Urinary bladder (tissue), 4 donors: ENCODE measurements at places on chromosomes 5 and 9. TPM values are rescaled to one million over a fixed set of nuclear protein-coding genes. Genes with fewer than 3 reads are reported as not detected.

DNA sequence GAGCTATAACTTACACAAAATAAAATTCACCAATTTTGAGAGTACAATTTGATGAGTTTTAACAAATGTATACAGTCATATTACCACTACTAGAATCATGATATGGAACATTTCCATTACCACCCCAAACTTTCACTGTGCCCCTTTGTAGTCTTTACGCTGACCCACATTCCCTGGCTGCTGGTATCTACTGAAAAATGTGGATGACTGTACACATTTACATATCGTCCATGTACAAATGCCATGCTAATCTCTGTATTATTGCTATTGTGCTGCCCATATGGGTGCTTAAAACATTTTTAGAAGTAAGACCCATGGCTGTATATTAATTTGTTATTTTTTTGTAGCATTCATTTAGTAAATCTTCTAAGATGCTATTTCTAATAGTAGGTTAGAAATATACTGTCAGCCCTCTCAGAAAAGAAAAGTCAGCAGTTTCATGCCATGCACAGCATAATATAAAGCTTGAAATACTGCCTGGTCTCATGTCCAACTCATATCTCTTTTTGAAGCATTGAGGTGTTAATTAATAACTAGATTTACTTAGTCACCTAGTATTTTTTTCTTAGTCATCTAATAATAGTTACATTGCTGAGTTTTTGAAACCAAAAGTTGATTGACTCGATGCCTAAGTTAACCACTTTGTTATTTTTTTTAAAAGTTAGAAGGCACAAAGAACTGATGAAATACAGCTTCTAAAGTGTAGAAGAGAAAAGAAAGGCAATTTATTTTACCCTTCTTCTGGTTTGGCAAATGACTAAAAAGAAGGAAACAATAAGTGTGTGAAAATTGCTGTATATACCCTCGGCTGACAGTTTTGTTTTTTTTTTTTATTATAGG, 188.3 kb upstream of the MEF2C start:
- DNase-seq, result no peak

DNA sequence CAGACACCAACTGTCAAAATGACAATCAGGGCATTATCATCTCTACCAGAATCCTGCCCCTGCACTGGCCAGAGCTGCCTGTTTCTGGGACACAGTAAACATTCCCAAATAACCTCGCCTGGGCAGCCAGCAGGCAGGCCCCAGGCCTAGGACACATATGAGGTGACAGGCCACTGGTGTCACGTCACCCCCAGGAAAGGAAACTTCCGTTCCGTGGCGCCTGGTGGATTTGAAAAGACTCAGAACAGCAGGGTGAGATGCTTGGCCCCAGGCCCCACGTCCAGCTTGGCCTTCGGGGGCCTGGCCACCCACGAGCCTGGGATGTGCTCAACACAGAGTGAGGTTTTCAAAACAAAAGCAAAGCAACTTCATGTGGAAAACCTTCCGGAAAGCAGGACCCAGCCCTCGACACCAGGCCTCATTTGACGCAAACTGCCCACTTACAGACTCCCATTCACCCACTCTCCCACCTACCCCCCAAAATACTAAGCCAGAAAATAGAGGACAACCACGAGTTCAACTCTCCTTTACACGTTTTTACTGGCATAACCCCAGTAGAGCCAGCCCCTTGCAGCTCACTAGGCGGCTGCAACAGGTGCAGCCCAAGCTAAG, 1.2 kb downstream of the SEMA4D start:
- DNase-seq, result no peak

- DNase-seq, result no peak
These were observed 219.2 kb downstream of the PAPPA start for GRCh38 chr9:116372786-116373185.

DNA sequence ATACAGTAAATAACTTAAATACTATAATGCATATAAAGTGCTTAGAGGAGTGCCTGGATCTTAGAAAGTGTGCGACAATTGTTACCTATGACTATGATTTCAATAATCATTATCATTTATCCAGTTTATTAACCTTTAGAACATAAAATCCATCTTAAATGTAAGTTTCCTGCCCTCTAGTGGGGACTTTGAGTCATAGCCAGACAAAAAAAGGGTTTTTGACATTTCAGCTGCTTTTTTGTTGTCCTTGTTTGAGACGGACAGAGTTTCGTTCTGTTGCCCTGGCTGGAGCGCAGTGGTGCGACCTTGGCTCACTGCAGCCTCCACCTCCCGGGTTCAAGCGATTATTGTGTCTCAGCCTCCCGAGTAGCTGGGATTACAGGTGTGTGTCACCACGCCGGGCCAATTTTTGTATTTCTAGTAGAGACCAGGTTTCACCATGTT, 9.7 kb upstream of the C9orf152 start:
- no peak for DNase-seq

- no peak for DNase-seq
These were observed 16.7 kb downstream of the CXXC5 start for GRCh38 chr5:139664727-139665351.

DNA sequence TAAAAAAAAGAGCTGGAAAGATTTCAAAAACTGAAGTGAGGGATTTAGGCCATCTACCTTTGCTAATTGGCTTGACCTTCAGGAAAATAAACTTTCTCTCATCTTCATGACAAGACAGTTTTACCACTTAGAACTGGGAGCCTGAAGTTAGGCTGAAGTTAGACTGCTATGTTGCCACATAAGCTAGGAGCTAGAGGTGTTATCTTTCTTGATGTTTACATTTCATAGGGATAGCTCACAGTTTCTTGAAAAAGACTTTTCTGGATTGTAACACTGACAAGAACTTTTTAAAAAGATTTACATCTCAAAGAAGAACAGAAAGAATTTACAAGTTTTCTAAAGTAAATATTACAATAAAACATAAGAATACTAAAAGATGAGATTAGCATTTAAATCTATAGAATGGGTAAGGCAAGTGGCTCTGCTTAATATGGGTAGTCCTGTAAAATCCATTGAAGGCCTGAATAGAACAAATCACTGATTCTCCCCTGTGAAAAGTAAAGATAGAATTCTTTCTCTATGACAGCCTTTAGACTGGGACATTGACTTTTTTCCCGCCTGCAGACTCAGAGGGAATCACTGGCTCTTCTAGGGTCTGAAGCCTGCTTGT, 1665.4 kb upstream of the CDH9 start:
- DNase-seq, result no peak

DNA sequence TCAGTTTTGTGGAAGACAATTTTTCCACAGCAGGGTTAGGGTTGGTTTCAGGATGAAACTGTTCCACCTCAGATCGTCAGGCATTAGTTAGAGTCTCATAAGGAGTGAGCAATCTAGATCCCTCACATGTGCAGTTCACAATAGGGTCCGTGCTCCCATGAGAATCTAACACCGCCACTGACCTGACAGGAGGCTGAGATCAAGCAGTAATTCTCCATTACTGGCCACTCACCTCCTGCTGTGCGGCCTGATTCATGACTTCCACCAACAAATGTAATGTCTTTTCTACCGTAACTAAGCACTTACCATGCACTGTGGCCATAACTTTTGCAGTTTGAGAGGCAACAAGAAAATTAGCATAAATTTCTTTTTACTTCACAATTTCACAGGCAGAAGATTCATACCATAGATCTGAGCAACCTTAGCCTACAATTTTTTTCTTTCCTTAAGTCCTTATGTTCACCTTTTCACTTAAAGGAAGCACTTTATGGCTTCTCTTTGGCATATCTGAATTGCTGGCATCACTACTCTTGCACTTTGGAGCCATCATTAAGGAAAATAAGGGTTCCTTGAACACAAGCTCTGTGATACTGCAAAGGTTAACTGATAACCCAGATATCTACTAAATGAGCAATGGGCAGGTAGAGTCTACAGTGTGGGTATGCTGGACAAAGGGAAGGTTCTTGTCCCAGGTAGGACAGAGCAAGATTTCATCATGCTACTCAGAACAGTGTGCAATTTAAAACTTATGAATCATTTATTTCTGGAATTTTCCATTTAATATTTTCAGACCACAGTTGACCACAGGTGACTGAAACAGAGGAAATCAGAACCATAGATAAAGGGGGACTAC, 83.0 kb upstream of the IFNK start:
- DNase-seq, result no peak

DNA sequence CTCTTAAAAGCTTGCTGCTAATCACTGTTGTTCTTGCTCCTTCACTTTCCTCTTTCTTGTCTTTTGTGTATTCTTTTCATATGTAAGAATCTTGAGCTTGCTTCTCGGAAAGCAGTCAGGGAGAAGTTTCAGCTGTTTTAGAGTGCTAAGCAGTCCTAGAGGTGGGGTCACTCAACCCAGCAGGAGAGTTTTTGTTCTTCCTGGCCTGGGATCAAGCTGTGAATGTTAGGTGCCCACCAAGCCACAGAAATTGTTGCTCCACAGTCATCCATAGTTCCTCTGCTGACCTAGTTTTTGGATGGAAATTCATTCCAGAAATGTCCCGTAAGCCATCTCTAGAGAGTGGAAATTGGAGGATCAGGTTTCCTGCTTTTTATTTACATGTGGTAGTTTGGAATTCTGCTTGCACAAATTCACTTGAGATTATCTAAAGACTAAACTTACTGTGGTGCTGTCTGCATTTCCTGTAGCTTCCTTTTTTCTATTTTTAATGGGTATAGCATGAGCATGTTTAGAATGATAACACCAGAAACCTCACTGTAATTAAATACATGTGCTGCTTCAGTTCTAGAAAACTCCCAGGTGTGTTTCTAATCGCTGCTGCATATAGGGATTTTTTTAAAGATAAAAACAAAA, 108.7 kb downstream of the MAST4 start:
- DNase-seq, result no peak

GRCh38 chr5:96683392-96683791, 21.2 kb downstream of the CAST start:
- DNase-seq, result no peak

- no peak for DNase-seq
These were observed 41.9 kb upstream of the SPATA31C2 start for GRCh38 chr9:88180081-88180765.

DNA sequence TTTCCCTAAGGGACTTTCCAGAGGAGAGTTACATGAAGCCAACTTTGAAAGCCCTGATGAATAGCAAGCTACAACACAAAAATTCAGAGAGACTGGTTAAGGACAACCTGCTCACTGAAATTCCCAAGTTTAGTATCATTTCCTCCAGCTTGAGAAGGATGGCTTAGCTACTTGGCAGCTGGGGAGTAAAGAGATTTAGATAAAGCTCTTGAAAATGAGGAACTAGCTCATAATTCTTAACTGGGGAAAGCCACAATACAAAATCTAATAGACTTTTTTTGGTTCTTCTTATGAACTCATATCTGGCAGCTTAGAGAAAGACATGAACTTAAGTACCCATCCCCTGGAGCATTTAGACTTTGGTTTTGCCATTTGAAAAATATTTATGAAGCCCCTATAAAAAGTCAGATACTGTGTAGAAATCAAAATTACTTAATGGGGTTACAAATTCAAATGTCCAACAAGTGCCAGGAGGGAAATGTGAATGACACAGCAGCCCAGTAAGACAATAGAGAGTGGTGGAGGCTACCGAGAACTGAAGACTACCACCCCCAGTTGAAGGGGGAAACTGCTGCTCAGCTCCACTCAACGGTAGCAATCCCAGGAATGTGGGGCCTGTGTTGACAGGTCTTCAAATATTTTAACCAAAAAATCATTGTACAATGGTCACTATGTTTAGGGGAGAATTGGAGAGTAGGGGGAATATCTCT, 79.4 kb upstream of the ADRB2 start:
- no peak for DNase-seq

- no peak for DNase-seq
These were observed 737.3 kb downstream of the MTRR start for GRCh38 chr5:8606231-8606630.

DNA sequence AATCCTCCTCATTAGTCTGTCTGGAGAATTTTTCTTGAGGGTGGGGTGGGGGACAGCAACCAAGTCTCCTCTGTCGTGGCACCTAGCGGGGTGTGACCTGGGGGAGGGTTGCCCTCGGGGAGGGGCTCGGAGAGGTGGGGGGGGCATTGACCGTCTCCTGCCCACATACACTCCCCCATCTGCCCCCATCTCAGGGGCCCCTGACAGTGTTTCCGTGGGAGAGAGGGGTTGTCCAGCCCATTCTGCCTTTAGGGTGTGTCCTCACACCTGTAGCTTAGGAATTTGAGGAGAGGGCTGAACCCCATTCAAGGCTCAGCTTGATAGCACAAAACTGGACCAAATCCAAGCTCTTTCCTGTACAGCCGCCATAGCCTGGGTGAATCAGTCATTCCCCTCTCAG, 5.9 kb upstream of the CXXC5 start:
- no peak for DNase-seq

DNA sequence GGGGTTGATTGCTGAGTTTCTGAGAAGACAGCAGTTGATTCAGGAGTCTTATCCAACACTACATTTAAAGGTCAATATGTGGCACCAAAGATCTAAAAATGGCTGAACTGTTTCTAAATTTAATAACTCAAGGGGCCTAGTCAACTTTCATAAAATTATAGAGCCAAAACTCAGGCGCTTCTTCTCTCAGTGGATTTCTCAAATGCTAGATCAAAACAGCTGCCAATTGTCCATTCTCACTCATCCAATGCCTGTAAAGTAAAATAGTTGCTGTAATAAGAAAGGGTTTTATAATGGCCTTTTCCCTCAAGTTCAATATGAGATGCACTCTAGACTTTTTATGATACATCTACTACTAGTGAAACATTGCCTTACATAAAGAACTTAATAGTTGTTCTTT, 26.5 kb downstream of the ADAMTSL1 start:
- DNase-seq, result no peak

- DNase-seq, result no peak
These were observed 103.2 kb downstream of the MCTP1 start for GRCh38 chr5:95181644-95182043.

DNA sequence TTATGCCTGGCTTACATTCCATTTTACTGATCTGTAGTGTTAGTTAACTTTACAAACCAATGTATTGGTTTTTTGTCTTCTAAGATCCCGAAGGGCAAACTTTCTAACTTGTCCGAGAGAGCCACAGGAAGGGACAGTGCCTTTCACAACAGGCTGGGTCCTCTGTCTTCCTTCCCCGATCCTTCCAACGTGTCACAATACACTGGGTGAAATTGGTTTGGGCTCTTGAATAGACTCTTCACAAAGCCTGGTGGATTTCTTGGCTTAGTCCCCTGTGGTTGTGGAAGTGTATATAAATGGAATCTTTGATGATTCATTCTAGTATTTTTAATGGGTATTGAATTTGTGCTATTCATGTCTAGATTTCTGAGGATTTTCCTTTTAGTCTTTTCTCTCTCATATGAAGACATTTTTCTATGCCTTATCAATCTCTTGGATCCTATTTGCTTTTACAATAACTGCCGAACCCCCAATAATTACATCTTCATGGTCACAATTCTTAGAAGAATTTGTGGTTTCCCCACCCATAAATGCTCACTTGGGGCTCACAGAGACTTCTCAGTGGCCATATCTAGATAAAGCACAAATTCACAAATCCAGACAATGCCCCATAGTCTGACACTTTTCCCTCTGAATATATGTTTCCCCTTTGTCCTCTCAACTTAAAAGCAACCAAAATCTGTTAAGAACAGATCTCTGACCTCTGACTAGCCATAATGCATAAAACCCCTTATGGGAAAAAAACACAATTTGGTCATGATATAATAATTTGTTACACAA, 107.7 kb downstream of the MTRR start:
- no peak for DNase-seq

GRCh38 chr9:74765481-74765971, 122.2 kb downstream of the TRPM6 start:
- no peak for DNase-seq

Gene C5orf63
- polyA plus RNA-seq, result 1.2 TPM

Gene CYSRT1
- polyA plus RNA-seq, result 0.71 TPM

Gene SLC34A3
- polyA plus RNA-seq, result 0.05 TPM

Gene FOXD4L5
- polyA plus RNA-seq, result not detected

Gene SPINK13
- polyA plus RNA-seq, result not detected

Gene CTSV
- polyA plus RNA-seq, result 0.13 TPM

Gene TMEM215
- not detected for polyA plus RNA-seq

Gene RNF14
- polyA plus RNA-seq, result 51.9 TPM

Gene GRXCR2
- polyA plus RNA-seq, result not detected

Gene N4BP3
- 2.4 TPM for polyA plus RNA-seq
